ENCODE measurements at places on chromosomes 7 and 10. TPM values are rescaled to one million over a fixed set of nuclear protein-coding genes. Genes with fewer than 3 reads are reported as not detected.

CFAP69 gene
- 5.9 TPM for total RNA-seq

CALML3 gene
- total RNA-seq, result 0.08 TPM

POM121 gene
- total RNA-seq, result 37.7 TPM

HMX3 gene
- 0.36 TPM for total RNA-seq

NEURL1 gene
- total RNA-seq, result 47.5 TPM

INHBA gene
- total RNA-seq, result 0.42 TPM

SFMBT2 gene
- total RNA-seq, result 7.5 TPM

FEZF1 gene
- total RNA-seq, result not detected

ZNF804B gene
- total RNA-seq, result not detected

ADCY1 gene
- 0.87 TPM for total RNA-seq

PHYHIPL gene
- 0.45 TPM for total RNA-seq

CAMK2B gene
- total RNA-seq, result 0.61 TPM

OPN1SW gene
- not detected for total RNA-seq

COL13A1 gene
- 0.70 TPM for total RNA-seq

Measured in left colon (tissue), 2 donors.